ENCODE measurements at places on chromosomes 12 and 14. TPM values are rescaled to one million over a fixed set of nuclear protein-coding genes. Genes with fewer than 3 reads are reported as not detected.
A peak's percentile ranks its signal among the peaks of the same experiment; 100 is the strongest.

Gene NRIP2
- total RNA-seq: 0.59 TPM

Gene SNRPF
- total RNA-seq: 6.2 TPM

Gene MEG3
- 269 TPM for total RNA-seq

DNA sequence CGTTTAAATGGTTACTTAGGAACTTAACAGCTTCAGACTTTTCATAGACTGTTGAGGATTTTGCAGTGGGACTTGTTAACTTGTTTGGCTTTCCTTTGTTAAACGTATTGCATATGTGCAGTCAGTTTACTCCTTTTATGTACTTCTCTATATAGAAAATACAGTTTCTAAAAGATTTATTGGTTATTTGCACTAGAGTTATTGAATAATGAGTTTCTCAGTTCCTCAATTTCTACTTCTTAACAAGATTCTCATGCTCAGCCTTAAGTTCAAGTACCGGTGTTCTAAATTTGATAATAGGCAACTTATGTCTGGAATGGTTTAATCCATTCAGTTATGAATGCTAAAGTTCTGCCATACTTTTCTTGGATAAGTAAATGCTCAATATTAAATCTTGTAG lies 919 bp downstream of the PSMA3 start:
- H3K4me1 ChIP-seq: peaks cover 23% of the 10 kb centered on the region
- H3K27ac ChIP-seq: peak overlapping the region; percentile 96
- peaks cover 8% of the 10 kb centered on the region for H3K36me3 ChIP-seq
- H3K4me3 ChIP-seq: peak overlapping the region; percentile 89
- DNase-seq: peak; percentile 9
- no peaks in the 10 kb centered on the region for H3K27me3 ChIP-seq

GRCh38 chr12:88986056-88986455 lies 366.2 kb downstream of the DUSP6 start:
- no peaks in the 10 kb centered on the region for H3K36me3 ChIP-seq
- H3K4me3 ChIP-seq: no peak overlapping the region
- no peaks in the 10 kb centered on the region for H3K27me3 ChIP-seq
- no peak for DNase-seq

GRCh38 chr12:108530161-108530560 lies 15.1 kb downstream of the FICD start:
- no peak overlapping the region for H3K27ac ChIP-seq
- no peak overlapping the region for H3K4me3 ChIP-seq
- no peak for DNase-seq
- H3K4me1 ChIP-seq: peaks cover 10% of the 10 kb centered on the region
- peaks cover 66% of the 10 kb centered on the region for H3K36me3 ChIP-seq

DNA sequence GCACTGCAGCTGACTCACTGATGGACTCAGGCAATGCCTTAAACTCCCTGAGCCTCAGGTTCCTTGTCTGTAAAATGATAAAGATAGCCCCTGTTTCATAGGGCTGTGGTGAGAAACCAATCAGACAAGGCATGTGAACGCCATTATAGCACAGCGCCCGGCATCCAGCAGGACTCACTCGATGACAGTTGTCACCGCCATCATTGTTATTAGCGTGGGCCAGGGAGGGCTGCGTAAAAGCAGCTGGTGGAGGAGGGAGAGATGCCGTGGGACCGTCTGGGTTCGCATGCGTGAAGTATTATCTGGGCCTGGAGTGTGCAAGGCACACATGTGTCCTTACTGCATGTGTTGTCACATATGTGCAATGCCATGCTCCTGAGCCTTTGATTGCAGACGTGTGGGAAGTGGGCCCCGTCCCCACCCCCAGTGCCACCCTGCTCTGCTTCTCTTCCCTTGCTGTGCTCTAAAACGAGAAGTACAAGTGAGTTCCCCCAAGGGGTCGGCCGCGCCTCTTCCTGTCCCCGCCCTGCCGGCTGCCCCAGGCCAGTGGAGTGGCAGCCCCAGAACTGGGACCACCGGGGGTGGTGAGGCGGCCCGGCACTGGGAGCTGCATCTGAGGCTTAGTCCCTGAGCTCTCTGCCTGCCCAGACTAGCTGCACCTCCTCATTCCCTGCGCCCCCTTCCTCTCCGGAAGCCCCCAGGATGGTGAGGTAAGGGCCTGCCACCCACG lies at the start of gene PTPN6:
PTPN6 (plus strand) TSS at position 546 of the 730 bp plus-strand sequence; CDS start at position 703, 157 bp downstream.
- no peak within 1 kb of the TSS for H3K4me3 ChIP-seq
- H3K4me1 ChIP-seq: peaks cover 12% of the 10 kb centered on the region
- H3K36me3 ChIP-seq: peaks cover 5% of the 10 kb centered on the region

- no peaks in the 10 kb centered on the region for H3K27me3 ChIP-seq
- H3K27ac ChIP-seq: no peak overlapping the region
- no peak for DNase-seq
- H3K36me3 ChIP-seq: no peaks in the 10 kb centered on the region
- H3K4me1 ChIP-seq: peaks cover 8% of the 10 kb centered on the region
- no peak overlapping the region for H3K4me3 ChIP-seq
Observed at GRCh38 chr12:100229876-100230275, 29.3 kb downstream of the ACTR6 start.

DNA sequence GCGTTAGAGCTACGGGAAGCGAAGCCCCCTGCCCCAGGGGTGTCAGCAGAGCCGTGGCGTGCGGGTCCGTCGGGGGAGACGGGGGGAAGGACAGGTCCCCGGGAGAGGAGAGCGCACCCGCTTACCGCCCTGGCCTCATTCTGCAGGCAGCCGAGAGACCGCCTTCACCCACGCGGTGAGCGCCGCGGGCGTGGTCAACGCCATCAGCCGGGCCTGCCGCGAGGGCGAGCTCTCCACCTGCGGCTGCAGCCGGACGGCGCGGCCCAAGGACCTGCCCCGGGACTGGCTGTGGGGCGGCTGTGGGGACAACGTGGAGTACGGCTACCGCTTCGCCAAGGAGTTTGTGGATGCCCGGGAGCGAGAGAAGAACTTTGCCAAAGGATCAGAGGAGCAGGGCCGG lies 10.5 kb downstream of the WNT5B start:
- H3K4me3 ChIP-seq: no peak overlapping the region
- H3K27me3 ChIP-seq: no peaks in the 10 kb centered on the region
- H3K36me3 ChIP-seq: peaks cover 63% of the 10 kb centered on the region
- peak; percentile 42 for DNase-seq
- no peak overlapping the region for H3K27ac ChIP-seq
- H3K4me1 ChIP-seq: peaks cover 6% of the 10 kb centered on the region

GRCh38 chr14:31303654-31304053 lies 96.1 kb upstream of the HECTD1 start:
- no peaks in the 10 kb centered on the region for H3K4me1 ChIP-seq
- DNase-seq: no peak
- no peak overlapping the region for H3K27ac ChIP-seq
- peaks cover 41% of the 10 kb centered on the region for H3K36me3 ChIP-seq
- H3K4me3 ChIP-seq: no peak overlapping the region

DNA sequence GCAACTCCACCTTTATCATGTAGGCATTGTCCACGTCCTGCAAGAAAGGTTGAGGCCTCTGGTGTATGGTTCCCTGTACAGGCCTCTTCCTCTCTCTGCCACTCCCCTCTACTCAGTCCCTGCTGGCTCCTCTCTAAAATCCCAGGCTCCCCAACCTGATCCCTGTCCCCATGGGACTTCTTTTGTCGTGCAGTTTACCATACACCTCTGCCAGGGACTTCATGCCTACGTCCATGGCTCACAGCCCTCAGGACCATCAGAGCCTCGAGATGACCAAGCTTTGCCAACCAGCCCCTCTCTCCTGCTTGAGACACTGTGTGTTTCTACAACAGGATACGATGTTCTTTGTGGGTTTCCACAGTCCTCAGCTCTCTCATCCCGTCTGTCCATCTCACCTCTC lies 2.9 kb downstream of the KRT2 start:
- no peak for DNase-seq
- no peaks in the 10 kb centered on the region for H3K4me1 ChIP-seq
- no peak overlapping the region for H3K4me3 ChIP-seq

DNA sequence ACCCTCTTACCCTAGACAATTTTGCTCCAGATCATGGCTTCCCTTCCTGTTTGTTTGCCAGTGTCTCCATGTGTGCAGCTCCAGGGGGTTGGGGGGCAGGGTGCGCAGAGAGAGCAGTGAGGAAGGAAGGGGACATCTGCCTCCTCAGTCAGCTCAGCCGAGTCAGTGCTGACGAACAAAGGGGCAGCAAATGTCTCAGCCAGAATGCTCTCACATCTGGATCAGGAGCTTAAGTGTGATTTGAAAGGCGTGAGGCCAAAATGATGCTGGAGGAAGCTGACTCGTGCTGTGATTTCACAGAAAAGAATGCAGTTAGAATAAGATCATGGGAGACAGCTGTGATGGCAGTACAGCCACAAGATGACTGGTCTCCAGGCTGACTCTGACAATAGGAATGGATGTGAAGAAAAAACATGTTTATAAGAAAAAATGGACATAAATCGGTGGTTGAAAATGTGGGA lies 27.1 kb upstream of the CDK17 start:
- DNase-seq: peak; percentile 85
- H3K4me1 ChIP-seq: peaks cover 40% of the 10 kb centered on the region
- peak overlapping the region; percentile 100 for H3K27ac ChIP-seq
- peak overlapping the region; percentile 54 for H3K4me3 ChIP-seq
- no peaks in the 10 kb centered on the region for H3K27me3 ChIP-seq

- peak overlapping the region; percentile 91 for H3K4me3 ChIP-seq
- peak overlapping the region; percentile 82 for H3K27ac ChIP-seq
- H3K27me3 ChIP-seq: no peaks in the 10 kb centered on the region
- DNase-seq: peak; percentile 91
Observed at GRCh38 chr12:49825971-49826421, 2.2 kb downstream of the NCKAP5L start.

- H3K4me3 ChIP-seq: peak overlapping the region; percentile 33
- H3K27ac ChIP-seq: peak overlapping the region; percentile 82
- no peaks in the 10 kb centered on the region for H3K36me3 ChIP-seq
- no peaks in the 10 kb centered on the region for H3K27me3 ChIP-seq
- H3K4me1 ChIP-seq: peaks cover 16% of the 10 kb centered on the region
- DNase-seq: peak; percentile 55
Observed at GRCh38 chr14:67999705-68000384, 180.3 kb downstream of the RAD51B start.

- H3K4me3 ChIP-seq: no peak overlapping the region
- DNase-seq: peak; percentile 55
- H3K4me1 ChIP-seq: peaks cover 11% of the 10 kb centered on the region
- no peaks in the 10 kb centered on the region for H3K27me3 ChIP-seq
Observed at GRCh38 chr14:52380294-52380693, 66.2 kb downstream of the PTGER2 start.

GRCh38 chr14:21090194-21090939 lies 8.1 kb downstream of the ZNF219 start:
- no peaks in the 10 kb centered on the region for H3K27me3 ChIP-seq
- H3K4me3 ChIP-seq: no peak overlapping the region
- peaks cover 1% of the 10 kb centered on the region for H3K4me1 ChIP-seq
- DNase-seq: peak; percentile 94
- peaks cover 36% of the 10 kb centered on the region for H3K36me3 ChIP-seq

DNA sequence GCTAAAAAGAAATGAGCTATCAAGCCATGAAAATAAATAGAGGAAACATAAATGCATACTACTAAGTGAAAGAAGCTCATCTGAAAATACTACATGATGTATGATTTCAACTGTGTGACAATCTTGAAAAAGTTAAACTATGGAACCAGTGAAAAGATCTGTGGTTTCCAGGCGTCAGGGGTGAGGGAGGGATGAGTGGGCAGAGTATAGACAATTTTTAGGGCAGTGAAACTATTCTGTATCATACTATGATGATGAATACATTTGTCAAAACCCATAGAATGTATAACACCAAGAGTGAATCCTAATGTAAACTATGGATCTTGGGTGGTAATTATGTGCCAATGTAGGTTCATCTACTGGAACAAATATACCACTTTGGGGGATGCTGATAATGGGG lies 21.3 kb downstream of the SPX start:
- H3K27me3 ChIP-seq: peaks cover 2% of the 10 kb centered on the region
- H3K27ac ChIP-seq: no peak overlapping the region
- no peaks in the 10 kb centered on the region for H3K4me1 ChIP-seq
- no peak for DNase-seq

DNA sequence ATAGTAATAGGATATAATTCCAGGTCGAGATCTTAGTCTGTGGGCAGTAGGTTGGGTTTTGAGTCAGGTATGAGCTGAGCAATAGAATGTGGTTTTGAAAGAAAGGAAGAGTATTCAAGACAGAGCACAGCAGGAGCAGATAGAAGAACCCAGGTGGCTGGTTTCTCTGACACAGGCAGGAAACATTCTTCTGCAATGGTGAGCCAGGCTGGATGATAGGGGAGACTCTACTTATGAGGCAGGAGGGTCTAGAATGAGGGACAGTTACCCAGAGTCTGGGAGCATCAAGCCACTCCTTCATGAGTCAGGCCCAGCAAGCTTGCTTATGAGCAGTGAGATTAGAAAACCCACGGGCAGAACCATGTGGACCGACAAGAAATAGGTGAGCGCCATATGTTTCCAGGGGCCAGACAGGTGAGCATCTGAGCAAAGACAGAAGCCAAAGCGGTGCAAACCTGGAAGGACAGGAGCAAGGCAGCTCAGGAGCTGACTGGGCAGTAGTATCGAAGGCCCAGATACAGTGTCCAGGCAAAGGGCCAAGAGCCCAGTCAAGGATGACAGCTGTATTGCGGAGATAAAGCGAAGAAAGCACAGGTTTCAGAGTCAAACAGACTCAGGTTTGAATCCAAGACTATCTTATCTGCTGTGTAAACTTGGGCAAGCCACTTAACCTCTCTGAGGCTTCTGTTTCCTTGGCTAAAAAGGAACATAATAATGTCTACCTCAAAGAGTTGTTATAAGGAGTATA lies 22.5 kb upstream of the PCNX1 start:
- H3K4me1 ChIP-seq: peaks cover 41% of the 10 kb centered on the region
- peak; percentile 14 for DNase-seq
- no peak overlapping the region for H3K27ac ChIP-seq
- H3K27me3 ChIP-seq: no peaks in the 10 kb centered on the region
- H3K4me3 ChIP-seq: no peak overlapping the region

- no peak for DNase-seq
- H3K27ac ChIP-seq: no peak overlapping the region
- H3K4me3 ChIP-seq: no peak overlapping the region
- H3K4me1 ChIP-seq: no peaks in the 10 kb centered on the region
Observed at GRCh38 chr12:7361265-7361664, 57.4 kb downstream of the ACSM4 start.

- no peak for DNase-seq
- H3K36me3 ChIP-seq: no peaks in the 10 kb centered on the region
- H3K27me3 ChIP-seq: no peaks in the 10 kb centered on the region
- H3K4me1 ChIP-seq: no peaks in the 10 kb centered on the region
- H3K4me3 ChIP-seq: no peak overlapping the region
- no peak overlapping the region for H3K27ac ChIP-seq
Observed at GRCh38 chr14:65658202-65658601, 245.7 kb downstream of the FUT8 start.

GRCh38 chr12:46546634-46547273 lies 174.2 kb upstream of the SLC38A2 start:
- no peaks in the 10 kb centered on the region for H3K36me3 ChIP-seq
- no peaks in the 10 kb centered on the region for H3K27me3 ChIP-seq
- H3K4me3 ChIP-seq: no peak overlapping the region
- no peak for DNase-seq

- peaks cover 2% of the 10 kb centered on the region for H3K27me3 ChIP-seq
- H3K4me1 ChIP-seq: no peaks in the 10 kb centered on the region
- H3K36me3 ChIP-seq: no peaks in the 10 kb centered on the region
- H3K27ac ChIP-seq: no peak overlapping the region
Observed at GRCh38 chr14:105138021-105138541, 30.5 kb downstream of the JAG2 start.

Data from osteoblast (primary cell).